ENCODE measurements at places on chromosomes 16 and 17.

- DNase-seq: no peak
Measured at GRCh38 chr16:964356-965035, 6.3 kb downstream of the LMF1 start.

DNA sequence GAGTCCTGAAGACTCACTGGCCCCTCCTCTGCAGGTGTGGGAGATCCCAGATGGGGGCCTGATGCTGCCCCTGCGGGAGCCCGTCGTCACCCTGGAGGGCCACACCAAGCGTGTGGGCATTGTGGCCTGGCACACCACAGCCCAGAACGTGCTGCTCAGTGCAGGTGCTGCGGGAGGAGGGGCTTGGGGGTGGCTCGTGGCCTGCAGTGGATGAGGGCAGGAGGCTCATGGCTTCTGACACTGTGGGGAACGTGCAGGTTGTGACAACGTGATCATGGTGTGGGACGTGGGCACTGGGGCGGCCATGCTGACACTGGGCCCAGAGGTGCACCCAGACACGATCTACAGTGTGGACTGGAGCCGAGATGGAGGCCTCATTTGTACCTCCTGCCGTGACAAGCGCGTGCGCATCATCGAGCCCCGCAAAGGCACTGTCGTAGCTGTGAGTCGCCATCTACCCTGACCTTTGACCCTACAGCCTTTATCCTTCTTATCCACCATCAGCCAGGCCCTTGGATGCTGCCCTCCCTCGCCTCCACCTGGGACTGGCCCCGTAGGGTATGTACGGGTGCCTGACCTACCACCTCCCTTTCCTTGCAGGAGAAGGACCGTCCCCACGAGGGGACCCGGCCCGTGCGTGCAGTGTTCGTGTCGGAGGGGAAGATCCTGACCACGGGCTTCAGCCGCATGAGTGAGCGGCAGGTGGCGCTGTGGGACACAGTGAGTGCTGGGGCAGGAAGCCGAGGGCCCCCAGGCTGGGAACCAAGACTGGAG lies 3.6 kb downstream of the CORO1A start:
- no peak for DNase-seq

GRCh38 chr16:85018529-85019236 lies 7.3 kb upstream of the ZDHHC7 start:
- DNase-seq: no peak

- no peak for DNase-seq
Measured at GRCh38 chr16:25443994-25444393, 186.3 kb upstream of the ZKSCAN2 start.
